ENCODE measurements at places on chromosomes 4 and X. TPM values are rescaled to one million over a fixed set of nuclear protein-coding genes. Genes with fewer than 3 reads are reported as not detected.

Gene ATG4A
- polyA plus RNA-seq = 18.2 TPM

Gene CFAP99
- 0.18 TPM for polyA plus RNA-seq

Gene SPOCK3
- 0.48 TPM for polyA plus RNA-seq

Gene AFF2
- polyA plus RNA-seq = 1.3 TPM

Gene KCND1
- 3.1 TPM for polyA plus RNA-seq

Gene LAP3
- 105 TPM for polyA plus RNA-seq

Gene SCRG1
- polyA plus RNA-seq = 0.39 TPM

Gene FGFRL1
- 6.2 TPM for polyA plus RNA-seq

Gene PABPC4L
- 1.0 TPM for polyA plus RNA-seq

All from thymus (tissue), 14 donors.